Natural killer cell treated with Interleukin-12 subunit alpha and Interleukin-12 subunit beta and Interleukin-15 and Interleukin-18, amount 100 ng/mL, for 72 hours (primary cell): ENCODE measurements at places on chromosomes 2 and 18.

DNA sequence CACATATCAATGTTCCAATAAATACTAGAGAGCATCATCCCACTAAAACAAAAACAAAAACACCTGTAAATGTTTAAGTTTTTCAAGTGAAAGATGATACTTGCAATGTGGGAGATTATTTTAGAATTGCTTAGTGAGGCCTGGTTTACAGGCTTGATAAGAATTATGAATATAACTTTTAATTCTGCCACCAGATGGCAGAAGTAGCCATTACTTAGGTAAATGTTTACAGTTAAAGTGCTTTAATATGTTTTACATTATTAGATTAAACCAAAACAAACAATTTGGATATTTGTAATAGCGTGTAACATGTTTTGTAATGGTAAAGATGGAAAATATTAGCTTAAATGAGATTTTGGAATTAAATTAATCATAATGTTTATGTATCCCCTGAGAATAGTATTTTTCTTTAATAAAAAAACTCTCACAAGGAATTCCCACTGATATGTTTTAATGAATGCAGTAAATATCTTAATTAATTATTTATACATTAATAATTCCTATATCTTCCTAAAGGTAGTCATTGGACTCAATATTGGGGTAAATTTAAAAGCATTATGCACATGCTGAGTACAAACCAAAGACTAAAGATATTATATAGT, 522.0 kb downstream of the SPAG16 start:
- DNase-seq: no peak

DNA sequence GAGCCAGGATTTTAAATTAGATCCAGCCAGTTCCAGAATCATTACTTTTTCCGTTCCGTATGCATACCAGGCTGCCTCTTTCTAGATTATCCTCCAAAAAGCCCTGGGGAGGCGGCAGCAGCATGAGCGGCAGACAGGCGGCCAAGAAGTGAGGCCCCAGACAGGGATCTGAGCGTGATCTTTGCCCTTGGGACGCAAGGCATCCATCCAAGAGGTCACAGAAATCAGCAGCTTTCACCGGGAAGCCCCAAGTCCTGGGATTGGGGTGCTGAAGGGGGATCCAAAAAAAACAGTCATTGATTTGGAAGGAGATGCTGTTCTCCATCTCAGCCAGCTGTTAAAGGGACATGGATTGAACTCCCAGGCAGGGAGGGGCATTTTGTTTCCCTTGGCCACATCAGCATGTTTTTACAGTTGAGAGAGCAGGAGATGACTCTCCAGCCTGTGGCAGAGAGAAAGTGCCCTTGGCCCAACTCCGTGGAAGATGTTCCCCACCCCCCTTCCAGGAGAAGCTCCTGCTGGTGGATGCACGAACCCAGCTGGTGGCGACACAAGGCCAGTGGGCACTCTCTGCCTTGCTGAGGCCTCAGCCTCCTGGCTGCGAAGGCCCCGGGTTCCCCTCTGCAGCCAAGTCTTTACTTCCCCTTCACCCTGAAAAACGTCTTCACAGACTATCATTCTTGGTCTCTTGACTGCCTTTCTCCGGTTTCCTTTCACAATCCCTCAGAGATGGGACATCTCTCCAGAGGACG, 265.6 kb downstream of the ANAPC1 start:
- DNase-seq: no peak

GRCh38 chr2:177147834-177148445, 64.7 kb upstream of the HNRNPA3 start:
- no peak for DNase-seq

- peak; percentile 71 for DNase-seq
These were observed 110.4 kb upstream of the RAB27B start for GRCh38 chr18:54717673-54718407.

- DNase-seq: no peak
These were observed 19.2 kb downstream of the DTNA start for GRCh38 chr18:34729264-34729663.

DNA sequence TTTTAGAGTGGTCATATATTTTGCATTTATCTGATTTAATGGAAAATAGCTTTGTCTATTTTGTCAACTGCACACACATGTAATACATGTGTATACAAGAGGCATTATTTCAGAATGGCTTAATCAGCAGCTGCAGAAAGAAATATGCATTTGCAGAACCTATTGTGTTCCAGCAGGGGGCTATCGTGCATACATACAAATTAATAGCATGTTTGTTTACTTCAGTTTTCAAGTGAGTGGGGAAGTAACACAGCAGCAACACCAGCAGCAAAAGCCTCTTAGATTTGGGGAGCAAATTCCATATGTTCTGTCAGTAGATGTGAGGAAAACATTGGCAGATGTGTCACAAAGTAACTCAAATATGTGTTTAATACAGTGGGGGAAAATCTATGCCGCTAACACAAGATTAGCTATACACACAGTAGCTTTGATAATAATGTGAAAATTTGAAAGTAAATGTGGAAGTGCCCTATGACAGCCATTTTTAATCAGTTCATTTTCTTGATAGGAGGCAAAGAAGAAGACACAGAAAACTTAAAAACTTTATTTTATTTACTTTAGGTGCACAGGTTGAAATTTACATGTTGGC, 218.1 kb downstream of the WDR7 start:
- no peak for DNase-seq
